B cell (primary cell): ENCODE measurements at places on chromosomes 5 and 9. TPM values are rescaled to one million over a fixed set of nuclear protein-coding genes. Genes with fewer than 3 reads are reported as not detected.

DNA sequence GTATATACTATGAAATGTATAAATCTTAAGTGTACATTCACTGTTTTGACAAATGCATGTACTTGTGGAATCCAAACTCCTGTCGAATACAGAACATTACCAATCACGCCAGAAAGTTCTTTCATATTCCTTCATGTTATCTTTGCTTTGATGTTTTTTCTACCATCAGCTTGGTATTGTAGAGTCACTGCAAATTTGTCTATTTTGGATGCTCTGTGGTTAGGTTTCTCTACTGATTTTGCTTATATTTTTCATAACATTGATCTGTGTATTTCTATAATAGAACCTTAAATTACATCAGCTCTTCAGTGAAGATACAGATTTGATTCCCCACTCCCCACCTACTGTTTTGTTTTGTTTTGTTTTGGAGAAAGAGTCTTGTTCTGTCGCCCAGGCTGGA is 30.8 kb downstream of the HABP4 start:
- no peak for DNase-seq

- no peak for DNase-seq
These were observed 3.7 kb upstream of the WDR31 start for GRCh38 chr9:113343732-113344231.

PCDHGA12 gene
- total RNA-seq: 1.6 and 2.8 TPM in 2 replicates

GRCh38 chr5:33409435-33410170 is 31.2 kb upstream of the TARS1 start:
- DNase-seq: no peak

- DNase-seq: peak; percentile 36
These were observed 61.7 kb downstream of the MRPL36 start for GRCh38 chr5:1737790-1738405.

GRCh38 chr5:14593326-14594021 is 11.9 kb downstream of the OTULINL start:
- DNase-seq: no peak

- no peak for DNase-seq
These were observed 601.3 kb downstream of the PSAT1 start for GRCh38 chr9:78898234-78898633.

FGFR4 gene
- 1.2 and 1.5 TPM in 2 replicates for total RNA-seq

DNA sequence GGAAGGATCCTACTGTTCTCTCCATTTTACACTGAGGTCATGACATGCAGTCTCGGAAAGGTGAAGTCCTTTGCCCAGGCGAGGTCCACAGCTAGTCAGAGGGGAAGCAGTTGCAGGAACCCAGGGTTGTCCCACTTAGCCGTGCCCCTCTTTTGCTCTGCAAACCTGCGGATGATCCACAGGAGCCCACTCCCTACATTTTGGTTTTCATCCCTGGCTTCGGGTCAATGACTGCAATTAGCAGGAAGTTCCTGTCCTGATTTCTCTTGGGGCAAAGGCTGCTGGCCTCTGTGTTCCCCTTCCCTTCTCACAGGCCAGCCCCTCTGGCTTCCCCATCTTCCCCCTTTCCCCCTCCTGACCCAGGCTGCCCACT is 1.3 kb downstream of the SLC2A8 start:
- no peak for DNase-seq

RLN1 gene
- 1.4 and 2.0 TPM in 2 replicates for total RNA-seq

DNA sequence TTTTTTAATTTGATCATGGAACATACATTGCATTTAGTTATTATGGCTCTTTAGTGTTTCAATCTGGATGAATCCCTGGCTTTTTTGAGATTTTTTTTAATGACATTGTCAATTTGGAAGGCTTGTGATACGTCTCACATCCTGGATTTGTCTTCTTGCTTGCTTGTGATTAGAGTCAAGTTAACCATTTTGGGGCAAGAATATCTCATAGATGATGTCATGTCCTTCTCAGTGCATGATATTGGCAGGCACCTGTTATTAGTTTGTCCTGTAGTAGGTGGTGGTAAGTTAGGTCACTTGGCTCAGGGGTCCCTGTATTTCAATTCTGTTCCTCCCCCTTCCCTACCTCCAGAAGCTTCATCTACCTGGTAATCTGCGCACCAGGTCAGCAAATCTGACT is 3.3 kb downstream of the PSD2 start:
- no peak for DNase-seq

GRCh38 chr5:102818345-102818744 is 63.2 kb downstream of the PAM start:
- no peak for DNase-seq

DNA sequence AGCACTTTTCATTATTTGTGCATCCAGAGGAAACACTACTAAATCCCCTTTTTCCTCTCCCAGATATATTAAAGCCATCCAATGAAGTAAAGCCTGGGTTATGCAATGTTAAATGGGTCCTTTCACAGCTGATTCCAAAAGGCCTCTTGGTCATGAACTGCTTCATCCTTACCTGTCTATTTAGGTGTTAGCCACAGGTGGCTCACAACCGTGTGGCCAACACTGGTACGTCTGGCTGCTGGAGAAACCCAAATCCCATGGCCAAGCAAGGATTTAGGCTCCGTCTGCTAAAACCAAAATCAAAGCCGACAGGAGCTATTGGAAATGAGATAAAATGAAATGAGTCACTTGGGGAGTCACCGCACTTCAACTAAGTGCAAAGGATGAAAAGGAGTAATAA is 193.9 kb downstream of the ADCY2 start:
- no peak for DNase-seq

DIRAS2 gene
- not detected in 2 replicates for total RNA-seq

- DNase-seq: no peak
These were observed 33.8 kb upstream of the ALDH1A1 start for GRCh38 chr9:72986522-72987116.

TSSK1B gene
- not detected in 2 replicates for total RNA-seq

HAVCR2 gene
- 2.3 and 2.6 TPM in 2 replicates for total RNA-seq

LCN6 gene
- not detected in 2 replicates for total RNA-seq

DNA sequence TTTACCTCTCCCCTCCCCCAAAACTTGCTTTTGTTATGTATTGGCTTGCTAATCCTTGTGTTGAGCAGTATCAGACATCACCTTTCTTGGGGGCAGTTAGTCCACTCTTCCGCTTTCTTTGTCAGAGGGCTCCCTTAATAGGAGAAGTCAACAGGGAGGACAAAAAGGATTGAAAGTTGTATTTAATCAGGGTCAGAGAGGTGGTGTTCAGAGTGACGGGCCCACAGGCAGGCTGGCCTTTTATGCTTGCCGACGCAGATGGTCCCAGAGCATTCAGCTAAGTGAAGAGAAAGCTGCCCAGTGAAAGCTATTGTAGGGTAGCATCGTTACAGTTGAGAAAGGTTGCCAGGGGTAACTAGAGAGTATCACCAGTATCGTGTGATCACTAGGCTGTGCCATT is 131.1 kb downstream of the ZCCHC7 start:
- peak; percentile 81 for DNase-seq

DNA sequence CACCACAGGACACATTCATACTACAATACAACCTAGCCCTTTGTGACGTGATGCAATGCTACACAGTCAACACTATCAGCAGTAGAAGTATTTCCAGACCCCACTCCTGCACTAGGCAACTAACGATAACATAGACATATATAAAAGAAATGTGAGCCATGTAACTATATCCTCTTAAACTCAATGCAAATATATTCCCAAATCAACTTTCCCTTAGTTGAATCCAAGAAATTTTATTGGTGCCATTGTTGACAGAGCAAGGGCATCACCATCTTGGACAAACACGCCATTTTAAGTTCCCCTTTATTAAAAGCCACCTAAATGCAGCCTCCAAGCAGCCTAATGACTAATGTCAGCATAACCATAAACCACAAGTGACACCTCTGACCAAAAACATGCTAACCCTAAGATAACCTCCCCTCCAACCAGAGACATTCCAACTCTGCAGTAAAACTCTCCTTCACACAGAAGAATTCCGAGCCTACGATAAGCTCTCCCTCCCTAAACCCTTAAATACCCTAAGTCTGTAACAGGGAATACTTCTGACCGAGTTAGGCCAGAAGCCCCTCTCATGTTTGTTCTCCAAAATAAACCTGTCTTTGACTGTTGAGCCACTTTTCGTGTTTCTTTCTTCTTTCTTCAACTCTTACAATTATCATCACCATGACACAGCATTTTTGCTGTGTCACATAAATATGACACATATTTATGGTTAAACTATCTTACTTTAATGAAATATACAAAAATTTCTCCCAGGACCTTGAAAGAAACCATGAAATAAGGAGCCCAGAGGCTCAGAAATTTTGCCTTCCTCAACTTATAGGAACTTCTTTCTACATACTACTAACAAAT is 1497.8 kb downstream of the EFNA5 start:
- DNase-seq: no peak

DNA sequence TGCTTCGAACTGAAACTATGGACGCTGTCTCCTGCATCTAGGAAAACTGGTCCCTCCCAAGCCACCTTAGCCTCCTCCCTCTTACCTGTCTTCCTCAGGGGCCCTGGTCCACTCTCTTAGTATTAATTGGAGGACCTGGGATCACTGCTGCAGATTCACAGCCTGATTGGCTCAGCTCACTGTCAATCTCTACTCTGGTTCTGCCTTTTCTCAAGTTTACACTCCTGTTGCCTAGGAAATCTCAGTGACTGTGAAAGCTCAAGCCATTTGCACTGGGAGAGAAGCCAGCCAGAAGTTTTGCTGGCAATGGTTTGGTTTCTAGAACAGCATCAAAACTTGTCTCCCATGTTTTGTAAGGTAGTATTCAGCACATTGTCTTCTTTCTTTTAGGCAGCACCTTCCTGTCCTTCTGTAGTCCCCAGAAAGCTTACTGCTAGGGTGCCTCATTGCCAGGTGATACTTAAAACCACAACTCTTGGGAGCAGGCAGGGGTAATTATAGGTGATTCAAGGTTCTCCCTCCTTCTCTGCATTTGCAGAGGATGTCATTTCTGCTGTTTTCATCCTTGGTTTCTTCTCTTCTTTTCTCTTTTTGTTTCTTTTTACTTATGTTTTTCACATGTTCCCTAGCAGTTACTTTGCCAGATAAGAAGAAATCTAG is at the start of gene CAPSL:
TSS of gene CAPSL (minus strand) at position 55 of the 660 bp plus-strand sequence. CDS start 17,502 bp downstream, outside the sequence.
- no peak for DNase-seq

DNA sequence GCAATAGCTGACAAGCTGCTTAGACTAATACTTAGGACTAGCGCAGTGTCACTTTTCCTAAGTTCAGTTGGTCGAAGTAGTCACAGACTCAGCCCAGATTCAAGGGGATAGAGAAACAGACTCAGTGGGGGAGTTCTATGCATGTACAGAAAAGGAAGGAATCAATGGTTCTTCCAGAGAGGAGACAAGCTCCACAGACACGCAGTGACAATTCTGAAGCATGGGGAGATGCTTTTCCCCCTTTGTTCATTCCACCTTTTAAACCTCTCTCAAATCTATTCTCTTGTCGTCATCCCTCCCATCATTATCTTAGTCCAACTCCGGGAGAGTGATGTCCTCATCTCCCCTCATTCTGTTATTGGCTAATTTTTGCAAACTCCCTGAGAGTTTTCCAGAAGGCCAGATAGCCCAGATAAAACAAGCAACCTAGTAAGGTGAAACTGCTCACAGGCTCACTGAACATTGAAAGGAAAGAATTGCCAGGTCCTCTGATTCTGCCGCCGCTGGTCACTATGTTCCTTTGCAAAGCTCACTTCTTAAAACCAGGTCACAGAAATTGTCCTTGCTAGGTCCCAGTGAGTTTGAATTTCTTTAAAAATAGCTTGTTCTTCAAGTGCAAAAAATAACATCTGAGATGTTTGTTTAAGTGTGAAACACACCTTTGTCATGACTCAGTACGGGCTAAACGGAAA is 13.4 kb upstream of the STRBP start:
- no peak for DNase-seq

DNA sequence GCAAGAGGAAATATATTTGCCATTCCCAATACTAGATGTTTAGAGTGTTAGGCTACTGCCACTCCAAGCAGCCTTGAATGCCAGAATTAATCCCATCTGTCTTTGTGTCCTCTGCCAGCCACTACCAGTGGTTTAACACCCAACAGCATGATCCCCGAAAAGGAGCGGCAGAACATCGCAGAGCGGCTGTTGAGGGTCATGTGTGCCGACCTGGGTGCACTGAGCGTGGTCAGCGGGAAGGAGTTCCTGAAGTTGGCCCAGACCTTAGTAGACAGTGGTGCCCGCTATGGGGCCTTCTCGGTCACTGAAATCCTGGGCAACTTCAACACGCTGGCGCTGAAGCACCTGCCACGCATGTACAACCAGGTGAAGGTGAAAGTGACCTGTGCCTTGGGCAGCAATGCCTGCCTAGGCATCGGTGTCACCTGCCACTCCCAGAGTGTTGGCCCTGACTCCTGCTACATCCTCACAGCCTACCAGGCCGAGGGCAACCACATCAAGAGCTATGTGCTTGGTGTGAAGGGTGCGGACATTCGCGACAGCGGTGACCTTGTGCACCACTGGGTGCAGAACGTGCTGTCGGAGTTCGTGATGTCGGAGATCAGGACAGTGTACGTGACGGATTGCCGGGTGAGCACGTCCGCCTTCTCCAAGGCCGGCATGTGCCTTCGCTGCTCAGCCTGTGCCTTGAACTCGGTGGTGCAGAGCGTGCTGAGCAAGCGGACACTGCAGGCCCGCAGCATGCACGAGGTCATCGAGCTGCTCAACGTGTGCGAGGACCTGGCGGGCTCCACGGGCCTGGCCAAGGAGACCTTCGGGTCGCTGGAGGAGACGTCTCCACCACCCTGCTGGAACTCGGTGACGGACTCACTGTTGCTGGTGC is 29.3 kb downstream of the AMBP start:
- DNase-seq: no peak

PCSK1 gene
- total RNA-seq: not detected in 2 replicates

DNA sequence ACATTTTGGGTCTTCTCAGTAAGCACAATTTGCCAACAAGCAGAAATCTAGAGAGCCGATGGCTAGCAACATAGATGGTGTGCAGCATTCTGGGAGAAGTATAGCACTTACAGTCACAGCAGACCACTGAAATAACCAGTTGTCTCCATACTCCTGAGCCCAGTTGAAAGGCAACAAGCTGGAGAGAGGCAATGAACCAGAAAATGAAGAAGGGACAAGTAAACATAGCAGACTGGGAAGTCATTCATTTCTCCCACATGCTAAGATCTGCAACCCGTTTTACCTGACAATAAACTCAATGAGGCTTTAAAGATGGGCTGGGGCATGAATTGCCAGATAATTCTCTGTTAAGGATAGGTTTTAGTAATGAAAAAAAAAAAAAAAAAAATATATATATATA is 575.6 kb upstream of the GRAMD2B start:
- no peak for DNase-seq

GRCh38 chr9:104868303-104868686 is 59.7 kb downstream of the ABCA1 start:
- no peak for DNase-seq

GRCh38 chr5:61842840-61843239 is 463.2 kb upstream of the KIF2A start:
- no peak for DNase-seq

DNA sequence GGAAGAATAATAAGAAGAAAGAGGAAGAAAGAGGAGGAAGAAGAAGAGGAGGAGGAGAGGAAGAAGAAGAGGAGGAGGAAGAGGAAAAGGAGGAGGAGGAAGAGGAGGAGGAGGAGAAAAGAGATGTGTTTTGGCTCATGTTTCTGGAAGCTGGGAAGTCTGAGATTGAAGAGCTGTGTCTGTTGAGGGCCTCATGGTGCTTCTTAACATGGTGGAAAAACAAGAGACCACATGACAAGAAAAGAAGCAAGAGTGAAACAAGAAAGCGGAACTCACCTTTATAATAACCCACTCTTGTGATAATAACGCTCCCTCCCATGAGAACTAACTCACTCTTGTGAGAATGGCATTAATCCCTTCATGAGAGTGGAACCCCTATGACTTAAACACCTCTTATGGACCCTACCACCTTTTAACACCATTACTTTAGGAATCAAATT is 36.1 kb upstream of the RANBP6 start:
- DNase-seq: peak; percentile 70
